ENCODE measurements at places on chromosomes 16 and 17.

GRCh38 chr17:59828478-59828760 lies 64.3 kb downstream of the TUBD1 start:
- DNase-seq = no peak

DNA sequence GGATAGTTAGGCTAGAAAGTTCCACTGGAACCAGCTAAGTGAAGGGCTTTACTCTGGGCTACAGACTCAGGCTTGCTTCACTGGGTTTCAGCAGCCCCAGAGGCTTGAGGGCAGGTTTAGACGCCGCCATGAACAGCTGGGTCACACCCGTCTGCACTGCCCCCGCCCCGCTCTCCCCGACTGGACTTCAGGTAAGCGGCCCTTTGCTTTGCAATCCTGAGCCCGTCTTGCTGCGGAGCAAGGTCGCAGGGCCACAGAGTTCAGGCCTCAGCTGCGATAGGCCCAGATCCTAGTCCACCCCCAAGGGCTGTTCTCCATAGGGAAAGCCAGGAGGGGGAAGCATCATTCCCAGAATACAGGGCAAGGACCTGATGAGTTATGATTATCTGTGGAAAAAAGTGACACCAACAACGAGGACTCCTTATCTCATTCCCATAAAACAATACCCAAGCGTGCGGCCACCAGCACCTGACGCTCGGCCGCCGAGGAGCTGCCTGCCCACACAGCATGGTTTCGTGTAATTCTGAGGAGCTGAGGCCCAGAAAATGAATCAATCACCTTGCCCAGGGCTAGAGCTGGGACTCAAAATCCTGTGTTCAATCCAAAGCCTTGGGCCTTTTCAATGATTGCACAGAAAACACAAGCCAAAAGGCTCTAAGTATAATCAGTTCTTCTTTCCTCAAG lies 20.4 kb downstream of the MEAK7 start:
- no peak for DNase-seq

- no peak for DNase-seq
Observed at GRCh38 chr16:1839554-1839953, 12.5 kb downstream of the FAHD1 start.

- no peak for DNase-seq
Observed at GRCh38 chr17:79627766-79628690, 17.2 kb upstream of the RBFOX3 start.

GRCh38 chr17:28346746-28347246 lies 10.5 kb downstream of the POLDIP2 start:
- DNase-seq = no peak

- DNase-seq = no peak
Observed at GRCh38 chr16:64096689-64097088, 1025.2 kb downstream of the CDH11 start.

GRCh38 chr17:1256699-1257098 lies 13.5 kb upstream of the BHLHA9 start:
- no peak for DNase-seq

GRCh38 chr17:19738757-19739156 lies 9.3 kb downstream of the ALDH3A1 start:
- DNase-seq = no peak

GRCh38 chr16:56203052-56203451 lies 11.8 kb downstream of the GNAO1 start:
- no peak for DNase-seq

GRCh38 chr17:16190703-16191360 lies 24.5 kb downstream of the NCOR1 start:
- DNase-seq = no peak

DNA sequence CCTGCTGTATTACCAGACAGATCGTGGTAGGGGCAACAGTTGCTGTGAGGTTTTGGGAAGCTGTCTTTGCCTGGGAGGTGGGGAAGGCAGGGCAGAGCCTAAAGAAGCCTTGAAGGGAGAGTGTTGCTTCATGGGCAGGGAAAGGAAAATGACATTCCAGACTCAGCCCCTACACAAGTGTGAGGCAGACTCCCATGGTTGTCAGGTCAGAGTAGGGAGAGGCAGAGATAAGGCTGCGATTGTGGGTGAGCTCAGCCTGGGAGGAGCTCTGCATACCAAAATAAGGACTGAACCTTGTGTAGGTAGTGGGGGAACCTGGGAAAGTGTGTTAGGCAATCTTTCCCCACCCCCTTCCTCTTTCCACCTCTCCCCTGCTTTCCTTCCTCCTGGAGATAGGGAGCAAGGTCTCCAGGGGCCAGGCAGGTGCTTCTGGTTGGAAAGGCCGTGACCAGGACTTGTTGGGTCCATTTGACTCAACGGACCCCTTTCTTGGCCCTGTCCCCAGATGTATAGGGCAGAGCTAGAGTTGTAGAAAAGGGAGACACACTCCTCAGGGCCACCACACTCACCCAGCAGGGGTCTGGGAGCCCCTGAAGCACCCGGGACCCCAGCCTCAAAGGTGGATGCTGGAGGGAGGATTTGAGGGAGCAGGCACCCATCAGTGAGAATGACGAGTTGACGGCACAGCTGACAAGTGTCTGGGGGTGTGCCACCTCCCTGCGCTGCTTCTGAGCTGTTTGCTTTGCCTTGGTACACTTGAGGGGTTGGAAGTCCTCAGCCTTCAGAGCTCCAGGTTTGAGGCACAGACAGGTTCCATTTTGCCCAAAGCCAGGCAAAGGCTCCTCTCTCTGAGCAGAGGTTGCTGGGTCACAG lies 18.5 kb upstream of the TOB1 start:
- DNase-seq = no peak

GRCh38 chr17:3904501-3904900 lies 11.6 kb upstream of the CAMKK1 start:
- no peak for DNase-seq

DNA sequence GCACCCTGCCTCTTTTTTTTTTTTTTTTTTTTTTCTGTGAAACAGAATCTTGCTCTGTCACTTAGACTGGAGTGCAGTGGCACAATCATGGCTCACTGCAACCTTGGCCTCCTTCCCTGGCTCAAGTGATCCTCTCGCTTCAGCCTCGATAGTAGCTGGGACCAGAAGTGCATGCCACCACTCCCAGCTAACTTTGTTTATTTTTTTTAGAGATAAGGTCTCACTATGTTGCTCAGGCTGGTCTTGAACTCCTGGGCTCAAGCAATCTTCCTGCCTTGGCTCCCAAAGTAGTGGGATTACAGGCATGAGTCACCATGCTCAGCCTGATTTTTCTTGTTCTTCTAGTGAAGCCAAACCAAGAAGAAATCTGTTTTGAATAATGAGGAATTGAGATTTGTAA lies 25.0 kb downstream of the CDK12 start:
- DNase-seq = no peak

DNA sequence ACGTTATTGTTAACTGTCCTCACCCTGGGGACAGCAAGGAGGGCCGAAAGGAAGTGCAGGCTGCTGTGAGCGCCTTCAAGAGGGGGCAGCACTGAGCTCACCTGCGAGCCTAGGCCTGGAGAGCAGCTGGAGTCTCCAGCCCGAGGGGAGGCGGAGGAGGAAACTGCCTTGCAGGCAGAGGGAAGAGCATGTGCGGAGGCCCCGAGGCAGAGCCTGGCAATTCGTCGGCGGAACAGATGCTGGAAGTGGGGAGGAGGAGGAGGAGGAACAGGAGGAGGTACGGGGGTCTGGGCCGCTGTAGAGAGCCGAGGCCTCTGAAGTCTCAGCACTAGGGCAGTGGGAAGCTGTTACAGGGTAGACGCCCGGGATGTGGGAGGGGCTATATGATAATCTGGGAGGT lies 49.6 kb upstream of the PLCG2 start:
- no peak for DNase-seq

- DNase-seq = no peak
Observed at GRCh38 chr17:17757391-17757791, 76.1 kb downstream of the RAI1 start.

- no peak for DNase-seq
Observed at GRCh38 chr17:62043602-62044001, 21.5 kb downstream of the MED13 start.

DNA sequence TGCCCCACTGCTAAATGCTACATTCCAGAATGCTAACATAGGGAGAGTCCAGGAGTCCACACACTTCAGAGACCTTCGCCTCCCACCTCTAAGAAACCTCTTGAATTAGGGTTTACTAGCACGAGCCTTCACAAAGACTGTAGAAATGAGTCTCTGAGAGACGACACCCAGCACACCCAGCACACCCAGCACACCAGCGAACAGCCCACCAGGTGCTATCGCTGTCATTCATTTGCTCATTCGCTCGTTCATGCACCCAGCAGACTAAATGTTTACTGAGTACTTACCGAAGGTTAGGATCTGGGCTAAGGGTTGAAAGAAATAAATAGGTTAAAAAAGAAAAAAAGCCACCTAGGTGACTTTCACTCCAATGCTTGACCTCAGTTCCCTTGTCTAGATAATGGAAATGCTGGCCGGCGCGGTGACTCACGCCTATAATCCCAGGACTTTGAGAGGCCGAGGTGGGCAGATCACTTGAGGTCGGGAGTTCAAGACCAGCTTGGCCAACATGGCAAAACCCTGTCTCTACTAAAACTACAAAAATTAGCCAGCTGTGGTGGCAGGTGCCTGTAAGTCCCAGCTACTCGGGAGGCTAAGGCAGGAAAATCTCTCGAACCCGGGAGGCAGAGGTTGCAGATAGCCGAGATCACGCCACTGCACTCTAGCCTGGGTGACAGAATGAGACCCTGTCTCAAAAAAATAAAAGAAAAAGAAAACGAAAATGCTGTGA lies 100.8 kb downstream of the ADCY9 start:
- DNase-seq = no peak

GRCh38 chr16:24685539-24686432 lies 43.7 kb upstream of the TNRC6A start:
- DNase-seq = no peak

DNA sequence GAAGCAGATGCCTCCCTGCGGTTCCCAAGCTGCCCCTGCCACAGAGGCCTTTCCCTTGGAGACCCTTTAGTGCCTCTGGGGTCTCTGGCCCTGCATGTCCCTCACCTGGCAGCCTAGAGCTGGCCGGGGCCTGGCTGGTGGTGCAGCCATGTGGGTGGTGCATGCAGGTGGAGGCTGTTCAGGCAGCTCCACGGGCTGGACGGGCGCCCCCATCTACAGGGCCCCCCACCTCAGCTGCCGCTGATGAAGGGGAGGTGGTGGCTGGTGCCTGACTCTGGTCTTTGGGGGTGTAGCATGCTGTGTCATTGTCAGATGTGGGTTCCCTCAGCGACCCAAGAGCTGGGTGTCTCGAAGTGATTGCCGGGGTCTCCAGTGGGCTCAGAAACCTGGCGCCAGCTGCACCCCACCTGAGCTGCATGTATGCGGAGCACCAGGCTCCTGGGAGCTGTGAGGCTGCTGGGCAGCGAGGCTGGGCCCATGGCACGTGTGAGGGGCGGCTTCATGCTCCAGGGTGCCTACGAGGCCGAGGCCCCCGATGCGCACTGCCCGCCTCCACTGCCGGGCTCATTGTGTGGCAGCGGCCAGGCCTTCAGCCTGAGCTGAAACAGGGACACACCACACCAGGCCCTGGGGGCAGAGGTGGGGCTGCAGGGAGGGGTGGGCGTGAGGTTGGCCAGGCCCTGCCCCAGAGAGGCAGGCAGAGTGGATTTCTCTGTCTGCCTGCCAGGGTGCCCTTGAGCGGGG lies 57.0 kb downstream of the BAIAP2 start:
- DNase-seq = no peak

GRCh38 chr17:21210411-21211076 lies 3.4 kb downstream of the TMEM11 start:
- no peak for DNase-seq

DNA sequence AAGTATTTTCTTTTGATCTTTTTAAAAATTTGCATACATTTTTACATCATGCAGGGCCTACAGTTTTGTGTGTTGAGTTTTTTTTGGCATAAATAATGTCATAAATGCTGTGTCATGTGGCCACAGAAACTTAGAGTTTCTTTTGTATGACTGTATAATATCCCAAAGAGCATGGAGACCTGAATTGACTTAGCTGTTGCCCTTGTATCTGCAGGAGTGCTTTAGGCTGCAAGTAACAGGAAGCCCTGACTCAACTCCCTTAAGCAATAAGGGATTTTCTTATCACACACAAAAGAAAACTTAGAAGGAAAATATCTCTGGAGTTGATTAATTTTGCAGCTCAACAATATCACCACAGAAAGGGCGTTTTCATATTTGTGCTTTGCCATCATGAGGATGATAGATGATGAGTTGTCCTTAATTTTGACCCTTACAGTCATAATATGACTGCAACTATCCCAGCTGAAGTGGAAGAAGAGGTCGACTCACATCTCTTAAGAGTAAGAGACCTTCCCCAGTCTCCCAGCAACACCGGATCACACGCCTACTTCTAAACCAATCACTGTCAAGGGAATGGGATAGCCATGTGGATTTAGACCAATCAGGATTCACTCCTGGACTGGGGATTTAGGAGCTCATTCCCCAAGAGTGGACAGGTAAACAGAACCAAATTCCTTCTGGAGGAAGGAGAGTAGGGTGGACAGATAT lies 138.9 kb downstream of the GSG1L start:
- DNase-seq = no peak

DNA sequence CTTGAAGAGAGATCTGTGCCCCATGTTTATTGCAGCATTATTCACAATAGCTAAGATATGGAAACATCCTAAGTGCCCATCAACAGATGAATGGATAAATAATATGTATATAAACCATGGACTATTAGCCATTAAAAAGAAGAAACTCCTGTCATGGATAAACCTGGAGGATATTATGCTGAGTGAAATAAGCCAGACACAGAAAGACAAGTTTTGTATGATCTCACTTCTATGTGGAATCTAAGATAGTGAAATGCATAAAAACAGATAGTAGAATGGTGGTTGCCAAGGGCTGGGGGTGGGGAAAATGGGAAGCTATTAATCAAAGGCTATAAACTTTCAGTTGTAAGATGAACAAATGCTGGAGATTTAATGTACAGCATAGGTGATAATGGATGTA lies 19.9 kb upstream of the HEATR6 start:
- DNase-seq = no peak

GRCh38 chr17:44216694-44217093 lies 2.8 kb downstream of the UBTF start:
- DNase-seq = no peak

DNA sequence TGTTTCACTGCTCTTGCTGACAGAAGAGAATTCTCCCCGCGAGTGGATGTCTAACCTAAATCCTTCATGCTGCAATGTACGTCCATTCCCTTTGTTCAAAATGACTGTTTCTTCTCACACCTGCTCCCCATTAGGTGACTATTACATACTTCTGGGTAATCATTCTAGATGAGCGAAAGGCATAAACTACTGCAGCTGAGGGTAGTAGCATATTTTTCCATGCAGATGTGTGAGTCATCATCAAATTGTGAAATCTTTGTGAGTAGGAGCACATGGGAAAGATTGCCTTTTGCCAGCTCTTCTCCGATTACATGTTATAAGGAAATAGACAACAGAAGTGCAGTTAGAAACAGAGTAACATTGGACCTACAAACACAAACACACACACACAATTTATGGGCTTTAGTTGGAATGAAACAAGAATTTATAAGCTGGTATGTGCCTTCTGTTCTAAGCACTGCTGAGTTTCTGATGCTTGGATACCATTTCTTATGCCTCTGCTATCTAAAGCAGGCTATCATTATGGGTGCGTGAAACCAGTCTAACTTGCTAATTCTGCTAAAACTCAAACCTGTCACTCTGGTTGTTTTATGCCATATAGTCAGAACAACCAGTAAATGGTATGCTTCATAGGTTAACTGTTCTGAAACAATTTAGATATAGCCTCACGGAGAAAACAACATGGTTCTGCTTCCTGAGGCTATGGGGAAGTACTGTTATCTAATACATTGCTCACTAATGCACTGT lies 346.9 kb upstream of the PSMD7 start:
- no peak for DNase-seq
